ENCODE measurements at places on chromosomes 1 and 21. TPM values are rescaled to one million over a fixed set of nuclear protein-coding genes. Genes with fewer than 3 reads are reported as not detected.

Gene LINGO4
- not detected for total RNA-seq

Gene NR5A2
- 0.11 TPM for total RNA-seq

Gene CENPF
- total RNA-seq, result 28.1 TPM

Gene COL11A1
- total RNA-seq, result 156 TPM

Gene FCN3
- total RNA-seq, result not detected

Gene S100A14
- not detected for total RNA-seq

Gene SRM
- 27.2 TPM for total RNA-seq

Gene CLIC6
- 10.9 TPM for total RNA-seq

Gene FCRL4
- total RNA-seq, result not detected

Gene SPATA45
- 0.39 TPM for total RNA-seq

Gene USH2A
- total RNA-seq, result under 0.01 TPM

Gene GPR153
- total RNA-seq, result 5.6 TPM

Gene ADGRB2
- 4.4 TPM for total RNA-seq

Gene C1orf94
- total RNA-seq, result not detected

Gene TMEM39B
- total RNA-seq, result 7.3 TPM

Gene ADORA3
- total RNA-seq, result not detected

Gene SMYD2
- 21.6 TPM for total RNA-seq

Gene TNN
- total RNA-seq, result not detected

Gene GBP6
- not detected for total RNA-seq

Gene IQCC
- 1.2 TPM for total RNA-seq

Gene B3GALT2
- 0.13 TPM for total RNA-seq

Gene GPATCH3
- total RNA-seq, result 10.3 TPM

Gene TMEM52
- not detected for total RNA-seq

Gene RIPPLY3
- total RNA-seq, result 0.11 TPM

Gene ATP1A4
- not detected for total RNA-seq

Gene BCAR3
- 19.6 TPM for total RNA-seq

Gene MNDA
- not detected for total RNA-seq

Gene ERG
- total RNA-seq, result 102 TPM

Gene DNAJC28
- total RNA-seq, result 3.1 TPM

Gene LCA5L
- total RNA-seq, result 3.6 TPM

All from articular chondrocyte of knee joint (primary cell).